ENCODE measurements at places on chromosomes 2 and 18. TPM values are rescaled to one million over a fixed set of nuclear protein-coding genes. Genes with fewer than 3 reads are reported as not detected.

Gene PPP1R1C
- total RNA-seq: 0.40 TPM

Gene L3MBTL4
- 7.6 TPM for total RNA-seq

Gene TEKT4
- not detected for total RNA-seq

Gene FSHR
- total RNA-seq: 0.20 TPM

Gene RAB1A
- total RNA-seq: 200 TPM

Gene SLC39A6
- 53.6 TPM for total RNA-seq

Gene ANKRD36C
- total RNA-seq: 24.9 TPM

Gene NOSTRIN
- 19.1 TPM for total RNA-seq

Gene GPR155
- total RNA-seq: 20.5 TPM

Gene METAP1D
- 5.7 TPM for total RNA-seq

Gene SLC9A4
- 0.80 TPM for total RNA-seq

Gene RAB6C
- 0.04 TPM for total RNA-seq

Gene HRH4
- not detected for total RNA-seq

Gene LIPG
- total RNA-seq: 75.2 TPM

- DNase-seq: no peak
- no peak overlapping the region for H3K4me3 ChIP-seq
- no peaks in the 10 kb centered on the region for H3K27me3 ChIP-seq
- H3K36me3 ChIP-seq: peaks cover 3% of the 10 kb centered on the region
Measured at GRCh38 chr2:73036766-73037165, 34.7 kb downstream of the SFXN5 start.

GRCh38 chr18:73626221-73626620 is 521.4 kb downstream of the FBXO15 start:
- no peak for DNase-seq
- no peaks in the 10 kb centered on the region for H3K36me3 ChIP-seq
- no peaks in the 10 kb centered on the region for H3K4me1 ChIP-seq
- H3K27ac ChIP-seq: no peak overlapping the region
- no peaks in the 10 kb centered on the region for H3K27me3 ChIP-seq

DNA sequence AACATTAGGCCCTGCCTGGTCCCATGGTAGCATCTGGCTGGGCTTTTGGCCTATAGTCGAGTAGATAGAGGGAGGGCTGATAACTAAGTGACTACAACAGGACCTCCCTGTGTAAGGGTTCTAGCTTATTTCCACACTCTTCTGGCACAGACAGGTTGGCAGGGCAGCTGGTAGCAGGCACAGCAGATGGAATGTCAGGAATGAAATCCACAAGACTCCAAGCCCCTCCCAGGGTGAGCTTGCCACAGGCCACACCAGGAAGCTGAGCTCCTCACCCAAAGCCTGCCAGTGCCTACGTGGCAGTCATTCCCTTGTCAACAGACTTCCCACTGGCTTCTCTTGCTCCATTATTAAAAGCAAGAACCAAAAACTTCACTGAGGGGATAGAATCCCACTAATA is 20.7 kb upstream of the C1QL2 start:
- H3K36me3 ChIP-seq: no peaks in the 10 kb centered on the region
- H3K27me3 ChIP-seq: no peaks in the 10 kb centered on the region
- no peaks in the 10 kb centered on the region for H3K4me1 ChIP-seq
- no peak for DNase-seq
- H3K27ac ChIP-seq: no peak overlapping the region

DNA sequence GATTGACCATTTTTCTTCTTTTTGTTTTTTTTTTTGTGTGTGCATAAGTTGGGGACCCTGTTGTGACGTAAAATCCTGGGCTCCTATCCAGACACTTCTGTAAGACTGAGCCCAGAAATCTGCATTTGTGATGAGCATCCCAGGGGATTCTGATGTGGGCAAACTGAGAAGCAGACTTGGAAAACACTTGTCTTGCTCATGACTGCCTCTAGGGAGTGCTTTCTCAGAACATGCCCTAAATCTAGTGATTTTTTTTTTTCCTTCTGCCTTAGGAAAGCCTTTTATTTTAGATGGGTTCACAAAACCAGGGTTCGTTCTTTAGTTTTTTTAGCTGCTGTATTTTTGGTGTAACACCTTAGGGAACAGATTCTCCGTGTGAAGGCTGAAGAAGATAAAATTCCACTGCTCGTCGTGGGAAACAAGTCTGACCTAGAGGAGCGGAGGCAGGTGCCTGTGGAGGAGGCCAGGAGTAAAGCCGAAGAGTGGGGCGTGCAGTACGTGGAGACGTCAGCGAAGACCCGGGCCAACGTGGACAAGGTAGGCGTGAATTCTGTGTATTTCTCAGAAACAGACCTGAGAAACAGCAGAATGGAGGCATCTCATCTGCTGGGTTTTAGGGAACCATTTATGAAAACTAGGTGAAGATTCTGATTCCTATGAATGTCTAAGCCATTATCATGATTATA is 36.7 kb downstream of the RALB start:
- no peaks in the 10 kb centered on the region for H3K27me3 ChIP-seq
- H3K4me3 ChIP-seq: no peak overlapping the region
- peaks cover 15% of the 10 kb centered on the region for H3K4me1 ChIP-seq
- DNase-seq: no peak
- H3K36me3 ChIP-seq: no peaks in the 10 kb centered on the region

- H3K4me1 ChIP-seq: peaks cover 3% of the 10 kb centered on the region
- no peak for DNase-seq
- H3K27me3 ChIP-seq: no peaks in the 10 kb centered on the region
- no peaks in the 10 kb centered on the region for H3K36me3 ChIP-seq
Measured at GRCh38 chr2:102435741-102436140, 12.8 kb downstream of the IL18RAP start.

DNA sequence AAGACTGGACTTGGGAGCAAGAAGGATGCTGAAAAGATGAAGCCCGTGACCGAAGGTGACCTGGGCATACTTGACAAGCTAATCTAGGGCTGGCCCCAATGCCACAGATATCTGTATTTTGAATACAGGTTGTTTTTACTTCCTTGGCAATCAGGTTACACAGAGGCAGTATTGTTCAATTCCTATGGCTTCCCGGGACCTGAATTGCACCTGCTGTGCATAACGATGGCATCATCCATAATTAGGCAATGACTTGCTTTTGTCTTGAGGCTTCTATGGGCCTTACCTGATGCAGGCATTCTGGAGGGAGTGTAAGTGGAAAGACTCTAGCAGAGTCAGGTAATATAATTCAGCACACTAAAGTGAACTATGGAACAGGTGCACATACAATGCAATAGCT is 60.6 kb upstream of the CUL3 start:
- no peak for DNase-seq
- no peak overlapping the region for H3K27ac ChIP-seq
- no peaks in the 10 kb centered on the region for H3K4me1 ChIP-seq
- H3K27me3 ChIP-seq: no peaks in the 10 kb centered on the region

- H3K27me3 ChIP-seq: peaks cover 54% of the 10 kb centered on the region
- no peaks in the 10 kb centered on the region for H3K36me3 ChIP-seq
- H3K4me3 ChIP-seq: no peak overlapping the region
- no peak overlapping the region for H3K27ac ChIP-seq
- peaks cover 14% of the 10 kb centered on the region for H3K4me1 ChIP-seq
Measured at GRCh38 chr2:84878459-84878858, 2.4 kb downstream of the TRABD2A start.

DNA sequence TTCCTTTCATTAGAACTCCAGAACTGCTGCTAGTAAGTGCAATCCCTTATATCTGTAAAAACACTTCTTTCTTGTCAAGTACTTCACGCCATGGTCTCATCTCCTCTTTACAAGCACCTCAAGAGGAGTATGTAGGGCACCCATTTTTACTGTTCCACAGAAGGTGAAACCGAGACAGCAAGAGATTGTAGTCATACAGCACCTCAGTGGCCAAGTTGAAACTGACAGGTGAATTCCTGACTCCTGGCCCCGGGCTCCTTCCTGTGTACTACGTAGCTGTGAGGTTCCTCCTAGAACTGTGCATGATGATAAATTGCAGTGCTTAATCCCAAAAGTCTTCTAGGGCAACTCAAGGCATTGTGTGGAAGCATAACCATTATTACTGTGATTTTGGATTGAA is 131.5 kb upstream of the MEIS1 start:
- H3K4me1 ChIP-seq: no peaks in the 10 kb centered on the region
- no peaks in the 10 kb centered on the region for H3K36me3 ChIP-seq
- no peaks in the 10 kb centered on the region for H3K27me3 ChIP-seq
- no peak overlapping the region for H3K27ac ChIP-seq
- no peak for DNase-seq
- H3K4me3 ChIP-seq: no peak overlapping the region

- H3K27ac ChIP-seq: no peak overlapping the region
- DNase-seq: no peak
- H3K4me1 ChIP-seq: no peaks in the 10 kb centered on the region
- H3K27me3 ChIP-seq: no peaks in the 10 kb centered on the region
- no peak overlapping the region for H3K4me3 ChIP-seq
Measured at GRCh38 chr2:3460156-3460555, 59.2 kb downstream of the ADI1 start.

DNA sequence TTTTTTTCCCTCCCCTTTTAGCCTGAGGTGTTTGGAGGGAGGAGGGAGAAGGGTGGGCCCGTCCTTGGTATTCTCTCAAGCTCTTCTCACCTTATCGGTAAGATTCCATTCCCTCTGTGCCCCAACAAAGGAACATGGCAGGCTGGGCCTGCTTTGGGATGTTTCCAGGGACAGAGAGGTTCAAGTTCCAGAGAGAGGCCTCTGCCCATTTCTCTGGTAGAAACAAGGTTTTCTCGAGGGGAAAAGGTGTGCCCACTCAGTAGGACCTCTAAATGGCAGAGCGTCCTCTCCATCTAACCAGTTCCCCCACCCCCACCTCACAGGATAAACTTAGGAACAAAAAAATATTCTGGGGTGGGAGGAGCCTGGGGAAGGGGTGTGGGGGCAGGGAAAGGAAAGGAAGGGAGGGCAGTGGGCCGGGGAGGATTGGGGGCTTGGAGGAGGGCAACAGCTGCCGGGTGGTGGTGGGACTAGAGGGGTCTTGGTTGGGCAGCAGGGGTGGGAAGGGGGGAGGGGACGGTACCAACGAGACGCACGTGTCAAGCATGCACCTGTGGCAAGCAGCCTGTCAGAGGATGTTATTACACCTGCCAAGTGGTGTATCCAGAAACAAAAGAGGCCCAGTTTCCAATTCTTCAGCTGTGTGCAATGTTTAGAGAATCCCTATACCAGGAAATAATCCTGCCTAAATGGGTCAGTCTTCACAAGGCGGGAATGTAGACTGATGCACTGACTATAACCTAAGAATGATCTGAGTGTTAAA is 2.1 kb downstream of the PCBP1 start:
- H3K36me3 ChIP-seq: peaks cover 6% of the 10 kb centered on the region
- H3K27me3 ChIP-seq: no peaks in the 10 kb centered on the region
- peak; percentile 48 for DNase-seq
- H3K4me3 ChIP-seq: peak overlapping the region; percentile 98

GRCh38 chr2:30823452-30823851 is 16.2 kb upstream of the CAPN13 start:
- no peak for DNase-seq
- H3K27me3 ChIP-seq: no peaks in the 10 kb centered on the region
- no peaks in the 10 kb centered on the region for H3K36me3 ChIP-seq

DNA sequence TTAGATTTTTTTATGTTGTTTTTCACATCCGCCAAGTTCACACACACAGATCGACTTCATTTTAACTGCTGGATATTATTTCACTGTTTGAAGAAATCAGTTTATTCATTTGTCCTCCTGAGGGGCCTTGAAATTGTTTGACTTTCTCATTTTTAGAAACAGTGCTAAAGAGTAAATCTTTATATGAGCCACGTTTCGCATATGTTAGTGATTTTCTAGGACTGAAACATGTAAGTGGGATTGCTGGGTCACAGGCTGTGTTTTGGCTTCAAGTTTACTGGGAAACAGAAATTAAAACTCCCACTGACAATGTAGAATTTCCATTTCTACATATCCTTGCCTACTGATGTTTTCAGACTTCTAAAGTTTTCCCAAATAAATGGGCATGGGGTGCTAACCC is 363.8 kb downstream of the NCKAP5 start:
- no peaks in the 10 kb centered on the region for H3K4me1 ChIP-seq
- no peaks in the 10 kb centered on the region for H3K36me3 ChIP-seq
- H3K27ac ChIP-seq: no peak overlapping the region
- no peak for DNase-seq
- no peaks in the 10 kb centered on the region for H3K27me3 ChIP-seq
- H3K4me3 ChIP-seq: no peak overlapping the region

- peak overlapping the region; percentile 33 for H3K4me3 ChIP-seq
- H3K27ac ChIP-seq: peak overlapping the region; percentile 86
- peak; percentile 41 for DNase-seq
- no peaks in the 10 kb centered on the region for H3K36me3 ChIP-seq
- no peaks in the 10 kb centered on the region for H3K4me1 ChIP-seq
Measured at GRCh38 chr2:197675711-197676188, 363 bp upstream of the RFTN2 start.

- H3K36me3 ChIP-seq: no peaks in the 10 kb centered on the region
- H3K27ac ChIP-seq: peak overlapping the region; percentile 51
- no peaks in the 10 kb centered on the region for H3K27me3 ChIP-seq
- no peaks in the 10 kb centered on the region for H3K4me1 ChIP-seq
- DNase-seq: no peak
- H3K4me3 ChIP-seq: no peak overlapping the region
Measured at GRCh38 chr18:42707080-42707479, 408.4 kb downstream of the RIT2 start.

DNA sequence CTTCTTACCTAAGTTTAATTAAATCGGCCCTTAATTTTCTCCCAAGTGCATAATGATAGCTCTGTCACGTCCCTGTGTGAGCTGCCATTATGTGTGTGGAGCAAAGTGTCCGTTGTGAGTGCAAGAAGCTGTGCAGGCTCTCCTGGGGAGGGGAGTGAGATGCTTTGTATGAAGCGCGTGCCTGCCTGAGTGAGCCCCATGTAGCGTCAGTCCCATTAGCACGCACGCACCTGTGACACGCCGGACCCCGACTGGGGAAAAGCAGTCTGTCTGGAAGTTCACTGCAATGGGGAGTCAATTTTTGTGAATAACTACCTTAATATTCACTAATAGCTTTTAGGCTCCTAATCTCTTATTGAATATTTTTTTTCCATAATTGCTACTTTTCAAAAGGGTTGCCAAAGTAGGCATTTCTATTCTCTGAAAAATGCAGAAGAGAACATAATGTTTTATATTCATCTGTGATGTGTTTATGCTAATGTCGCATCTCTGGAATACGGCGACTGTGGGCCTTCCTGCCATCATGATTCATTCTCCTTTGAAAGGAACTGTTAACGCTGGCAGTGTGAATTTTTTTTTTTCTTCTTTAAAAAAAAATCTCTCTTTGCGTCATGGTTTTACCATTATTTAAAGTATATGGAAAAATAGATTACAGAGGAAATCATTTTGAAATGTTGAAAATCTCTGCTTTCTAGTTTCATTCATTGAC is 157.7 kb downstream of the COL4A4 start:
- H3K4me1 ChIP-seq: no peaks in the 10 kb centered on the region
- H3K36me3 ChIP-seq: no peaks in the 10 kb centered on the region
- H3K4me3 ChIP-seq: no peak overlapping the region
- DNase-seq: no peak

DNA sequence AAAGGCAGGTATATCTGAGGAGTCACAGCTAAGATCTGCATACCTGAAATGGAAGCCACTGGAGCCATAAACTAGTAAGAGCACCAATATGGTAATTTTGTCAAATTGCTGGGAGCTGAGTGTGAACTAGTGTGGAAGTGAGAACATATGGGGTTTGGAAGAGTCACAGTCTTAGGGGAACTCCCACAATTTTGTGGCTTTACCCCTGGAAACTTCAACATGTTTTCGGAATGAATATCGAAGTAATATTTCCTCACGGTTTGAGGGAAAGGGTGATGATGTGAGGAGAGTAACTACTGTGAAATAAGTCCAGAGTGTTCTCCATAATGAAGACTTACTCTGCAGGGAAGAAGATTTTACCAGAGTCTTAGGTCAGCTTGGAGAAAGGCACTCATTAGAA is 565.9 kb downstream of the RIT2 start:
- no peaks in the 10 kb centered on the region for H3K36me3 ChIP-seq
- no peak for DNase-seq
- no peak overlapping the region for H3K4me3 ChIP-seq

Data from hepatocyte (in vitro differentiated cells).